Activated T-helper 1 cell treated with anti-CD3 and anti-CD28 coated beads, Interleukin-12 subunit alpha, Interleukin-12 subunit beta, Interleukin-2, Interleukin-4 antibody, amounts not matched to agents 30 ng/mL and 10 ng/mL and 1 ng/mL, durations not matched to agents 14 hours and 24 hours and 36 hours (primary cell): ENCODE measurements at places on chromosomes 2 and 18.

GRCh38 chr2:119126650-119127049 lies 31.9 kb downstream of the C1QL2 start:
- DNase-seq, result no peak

DNA sequence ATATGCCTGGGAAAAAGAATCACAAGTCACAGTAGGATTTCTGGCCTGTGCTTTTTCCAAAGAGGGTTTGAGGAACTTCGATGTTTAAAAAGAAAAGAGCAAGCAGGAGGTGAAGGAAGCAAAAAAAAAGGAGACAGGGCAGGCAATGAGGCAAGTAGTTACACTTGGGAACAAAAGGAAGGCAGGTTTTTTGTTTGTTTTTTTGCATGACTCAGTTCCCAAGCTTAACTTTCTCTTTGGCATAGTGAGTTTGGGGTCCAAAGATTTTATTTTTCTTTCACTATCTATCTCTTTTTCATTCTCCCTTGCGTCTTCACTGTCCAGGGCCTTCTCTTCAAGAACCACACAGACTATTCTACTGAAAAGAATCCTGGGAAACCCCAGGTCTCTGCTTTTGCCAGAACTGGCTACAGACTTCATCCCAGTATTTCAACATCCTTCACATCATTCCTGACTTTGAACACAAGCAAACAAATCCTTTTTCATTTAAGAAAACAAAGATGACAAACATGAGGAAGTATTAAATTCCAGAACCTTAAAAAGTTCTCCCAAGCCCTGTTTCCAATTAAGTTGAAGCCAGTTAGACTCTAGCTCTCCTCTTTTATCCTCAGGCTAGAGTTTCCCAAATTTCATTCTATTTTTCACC lies 210.7 kb upstream of the RND3 start:
- no peak for DNase-seq

DNA sequence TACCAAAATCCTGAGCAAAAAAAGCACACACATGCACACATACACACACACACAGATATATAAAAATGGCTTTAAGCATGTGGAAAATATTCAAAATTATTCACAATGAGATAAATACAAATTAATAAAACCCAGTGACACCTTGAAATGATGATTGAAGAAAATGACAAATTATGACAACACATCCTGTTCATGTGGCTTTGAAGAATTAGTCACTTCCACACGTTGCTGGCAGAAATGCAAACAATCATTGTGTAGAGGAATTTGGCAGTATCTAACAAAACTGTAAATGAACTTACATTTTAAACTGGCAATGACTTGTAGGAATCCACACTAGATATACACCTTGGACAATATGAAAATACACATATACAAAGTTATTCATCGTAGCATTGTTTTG lies 95.8 kb upstream of the RGPD4 start:
- DNase-seq, result no peak

DNA sequence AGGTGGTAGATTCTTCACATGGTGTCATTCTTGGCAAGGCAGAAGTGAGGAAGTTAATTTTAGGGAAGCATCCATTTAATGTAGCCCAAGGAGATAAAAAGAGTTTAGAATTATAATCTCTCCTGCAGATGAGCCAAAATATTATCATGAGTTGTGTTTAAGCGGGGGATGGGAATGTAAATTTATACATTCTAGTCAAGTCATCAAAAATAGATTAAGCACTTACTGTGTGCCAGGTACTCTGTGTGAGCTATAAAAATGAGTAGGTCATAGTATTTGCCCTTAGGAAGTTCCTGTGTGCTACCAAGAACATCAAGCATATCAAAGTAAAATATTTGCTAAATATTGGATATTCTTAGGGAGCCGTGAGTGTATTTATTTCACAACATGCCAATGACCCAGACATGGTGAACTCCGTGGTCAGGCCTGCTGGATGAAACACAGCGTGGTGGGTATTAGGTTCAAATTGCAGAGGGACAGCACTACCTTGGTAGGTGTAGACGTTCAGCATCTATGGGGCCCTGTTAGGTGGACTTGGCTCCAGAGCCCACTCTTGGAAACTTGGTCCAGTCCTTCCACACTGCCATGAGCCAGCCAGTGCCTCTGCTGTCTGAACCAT lies 37.4 kb downstream of the MEIS1 start:
- DNase-seq, result no peak
